ENCODE measurements at places on chromosomes 4 and X.

- DNase-seq: no peak
These were observed 23.6 kb upstream of the GRSF1 start for GRCh38 chr4:70863099-70863790.

DNA sequence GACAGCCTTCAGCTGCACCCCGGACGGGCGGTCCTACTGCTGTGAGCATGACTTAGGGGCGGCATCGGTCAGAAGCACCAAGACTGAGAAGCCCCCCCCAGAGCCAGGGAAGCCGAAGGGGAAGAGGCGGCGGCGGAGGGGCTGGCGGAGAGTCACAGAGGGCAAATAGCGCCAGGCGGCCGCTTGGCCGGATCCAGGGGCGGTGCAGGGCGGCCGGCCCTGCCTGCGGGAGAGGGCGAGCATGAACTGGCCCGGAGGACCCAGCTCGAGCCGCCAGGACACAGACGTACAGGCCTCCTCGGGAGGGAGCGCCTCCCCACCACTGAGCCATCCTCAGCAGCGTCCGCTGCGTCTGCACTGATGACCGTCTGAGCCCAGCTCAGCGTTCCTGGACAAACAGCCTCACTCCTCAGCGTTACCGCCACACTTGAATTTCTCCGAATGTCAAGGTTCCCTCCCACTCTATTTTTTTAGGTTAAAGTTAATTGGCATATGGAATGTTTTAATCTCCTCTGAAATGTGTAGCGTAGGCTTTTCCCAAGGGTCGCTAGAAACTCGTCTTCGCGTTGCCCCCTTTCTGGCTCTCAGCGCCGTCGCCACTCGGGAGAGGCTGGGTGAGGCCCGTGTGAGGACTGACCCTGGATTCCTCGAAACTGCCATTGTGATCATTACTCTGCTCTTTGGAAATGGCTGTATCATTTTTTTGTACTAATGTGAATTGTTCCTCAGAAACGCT lies 29.9 kb downstream of the NELFA start:
- no peak for DNase-seq

DNA sequence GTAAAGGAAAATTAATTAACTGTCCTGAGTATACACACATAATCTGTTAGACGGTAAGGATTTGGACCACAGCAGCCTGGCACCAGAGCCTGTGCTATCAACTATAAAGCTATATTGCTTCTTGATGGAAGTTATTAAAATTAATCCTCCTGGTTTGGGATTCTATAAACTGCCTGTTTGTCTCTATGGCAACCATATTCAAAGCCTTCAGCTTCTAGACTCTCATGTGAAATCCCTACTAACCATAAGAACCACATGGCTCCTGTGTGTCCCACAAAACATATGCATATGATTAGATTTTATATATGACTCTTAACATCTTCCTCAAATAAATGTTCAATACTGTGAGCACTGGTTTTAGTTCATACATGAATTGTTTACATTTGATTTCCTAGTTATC lies 380.8 kb downstream of the ANKRD50 start:
- DNase-seq: no peak

GRCh38 chrX:311156-312129 lies 7.2 kb downstream of the GTPBP6 start:
- no peak for DNase-seq

- DNase-seq: no peak
These were observed 4.3 kb downstream of the TMPRSS11D start for GRCh38 chr4:67879486-67879885.

DNA sequence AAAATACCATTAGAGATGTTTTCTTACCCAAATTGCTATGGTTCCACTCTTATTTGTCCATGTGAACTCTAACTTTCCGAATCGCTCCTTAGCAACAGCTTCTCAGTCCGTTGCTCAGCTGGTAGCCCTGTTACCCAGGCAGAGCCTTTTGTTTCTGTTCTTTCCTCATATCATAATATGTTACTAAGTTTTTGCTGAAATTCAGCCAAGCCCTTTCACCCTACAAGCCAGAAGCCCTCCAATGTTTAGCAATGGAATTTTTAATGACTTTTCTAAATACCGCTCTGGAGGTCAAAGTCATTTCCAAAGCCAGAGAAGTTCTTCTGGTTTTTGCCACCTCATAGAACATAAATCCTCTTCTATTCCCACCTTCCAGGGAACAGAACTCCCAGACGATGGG lies 1029.5 kb downstream of the C4orf33 start:
- DNase-seq: no peak

Measured in iPS-NIHi11 (cell line).